Brain pericyte (primary cell): ENCODE measurements at places on chromosomes 7 and 10.

DNA sequence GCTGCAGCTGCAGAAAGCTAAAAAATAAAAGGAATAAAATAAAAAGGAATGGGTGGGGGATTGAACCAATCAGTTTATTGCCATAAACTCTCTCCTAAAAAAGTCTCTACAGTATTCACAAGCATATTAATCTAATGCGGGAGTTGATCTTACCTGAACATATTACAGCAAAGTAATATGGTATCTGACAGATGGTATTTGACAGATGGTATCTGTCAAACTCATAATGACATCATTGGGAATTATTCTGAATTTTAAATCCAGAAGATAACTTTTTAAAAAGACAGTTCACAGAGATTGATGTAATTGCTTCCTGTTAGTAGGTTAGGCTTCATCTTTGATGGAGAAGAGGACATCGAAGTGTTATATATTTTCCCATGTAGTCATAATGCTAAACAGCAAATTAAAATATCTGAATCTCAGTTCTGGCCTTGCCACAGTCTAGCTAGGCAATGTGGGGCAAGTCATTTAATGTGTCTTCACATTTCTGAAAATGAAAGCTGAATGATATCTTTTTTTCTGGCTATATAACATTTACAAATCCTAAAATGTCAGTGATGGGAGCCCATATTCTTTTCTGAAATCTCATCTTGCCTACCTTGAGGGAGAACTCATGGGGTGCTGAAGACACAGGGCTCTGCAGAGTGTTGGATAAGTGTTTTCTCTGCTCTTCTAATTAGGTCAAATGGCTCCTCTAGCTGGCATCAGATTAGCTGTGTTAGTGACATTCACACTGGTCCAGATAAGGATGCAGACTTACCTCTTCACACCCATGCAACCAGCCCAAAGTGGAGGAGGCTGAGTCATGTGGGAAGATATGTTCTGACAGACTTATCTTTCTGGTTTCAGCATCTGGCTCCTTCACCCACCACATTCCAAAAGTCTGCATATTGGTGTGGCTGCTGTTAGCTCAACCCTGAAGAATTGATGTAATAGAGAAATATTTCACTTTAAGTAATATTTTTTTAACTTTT lies 2.1 kb upstream of the LIPM start:
- no peak for DNase-seq

DNA sequence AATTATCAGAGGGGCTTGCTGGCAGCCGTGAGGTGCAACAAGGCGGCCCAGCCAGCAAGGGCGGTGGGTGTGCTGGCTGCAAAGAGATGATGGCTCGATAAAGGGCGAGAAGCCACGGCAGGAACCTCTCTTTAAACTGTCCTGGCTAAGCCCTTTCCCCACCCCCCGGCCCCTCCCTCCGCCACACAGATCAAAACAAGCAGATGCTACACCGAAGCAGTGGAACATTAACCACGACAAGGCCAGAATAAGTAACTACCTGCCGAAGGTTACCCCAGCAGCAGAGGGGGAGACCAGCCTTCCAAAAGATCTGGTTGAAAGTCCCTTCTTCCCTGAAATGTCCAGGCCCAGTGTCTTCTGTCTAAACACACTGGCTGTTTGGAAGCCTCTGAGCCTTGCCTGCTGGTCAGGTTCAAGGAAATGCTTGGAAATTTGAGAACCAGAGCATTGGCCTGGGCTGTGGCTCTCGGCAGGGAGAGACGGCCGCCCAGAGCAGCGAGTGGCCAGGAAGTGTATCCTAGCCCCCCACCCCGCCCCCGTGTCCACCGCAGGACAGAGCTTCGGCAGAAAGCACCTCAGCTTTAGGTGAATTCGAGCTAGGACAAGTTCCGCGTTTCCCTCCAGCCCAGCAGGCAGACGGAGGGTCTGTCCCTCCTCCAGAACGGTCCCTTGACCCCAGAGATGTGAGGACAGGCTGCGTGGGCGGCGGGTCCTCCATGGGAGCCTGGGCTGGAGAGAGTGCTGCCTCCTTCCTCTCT lies 2.1 kb downstream of the FAM20C start:
- DNase-seq, result no peak

GRCh38 chr10:79113827-79114226 lies 45.1 kb downstream of the ZMIZ1 start:
- DNase-seq, result no peak

GRCh38 chr10:47332946-47333345 lies 10.7 kb downstream of the GDF2 start:
- DNase-seq, result no peak

GRCh38 chr10:15789793-15790525 lies 70.2 kb upstream of the ITGA8 start:
- no peak for DNase-seq

DNA sequence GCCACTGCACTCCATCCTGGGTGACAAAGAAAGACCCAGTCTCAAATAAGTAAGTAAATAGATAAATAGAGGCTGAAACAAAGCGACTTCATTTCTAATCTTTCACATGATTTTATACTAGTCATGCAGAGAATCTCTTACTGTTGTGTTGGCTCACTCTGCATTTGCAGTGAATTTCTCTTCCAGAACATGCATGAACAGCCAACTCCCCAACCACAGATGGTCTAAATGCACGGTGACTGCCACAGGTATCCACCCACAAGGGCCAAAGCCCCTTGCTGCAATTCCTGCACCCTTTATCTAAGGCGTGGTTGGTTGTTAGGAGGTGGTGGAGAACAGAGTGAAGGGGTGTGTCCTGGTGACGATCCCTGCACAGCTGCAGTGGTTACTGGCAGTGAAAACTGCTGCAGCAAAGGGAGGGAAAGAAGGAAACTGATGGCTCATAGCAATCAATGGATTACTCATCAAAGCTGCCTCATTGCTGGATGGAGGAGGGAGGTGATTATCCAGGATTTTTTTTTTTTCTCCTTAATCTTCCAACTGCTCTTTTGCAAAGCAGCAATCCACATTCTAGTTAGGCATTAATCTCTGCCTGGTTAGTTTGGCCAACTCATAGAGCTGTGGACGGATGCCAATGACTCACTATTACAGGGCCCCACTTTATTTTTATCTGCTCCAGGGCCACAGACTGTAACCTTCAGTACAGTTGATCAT lies 50.6 kb downstream of the PRTFDC1 start:
- no peak for DNase-seq

DNA sequence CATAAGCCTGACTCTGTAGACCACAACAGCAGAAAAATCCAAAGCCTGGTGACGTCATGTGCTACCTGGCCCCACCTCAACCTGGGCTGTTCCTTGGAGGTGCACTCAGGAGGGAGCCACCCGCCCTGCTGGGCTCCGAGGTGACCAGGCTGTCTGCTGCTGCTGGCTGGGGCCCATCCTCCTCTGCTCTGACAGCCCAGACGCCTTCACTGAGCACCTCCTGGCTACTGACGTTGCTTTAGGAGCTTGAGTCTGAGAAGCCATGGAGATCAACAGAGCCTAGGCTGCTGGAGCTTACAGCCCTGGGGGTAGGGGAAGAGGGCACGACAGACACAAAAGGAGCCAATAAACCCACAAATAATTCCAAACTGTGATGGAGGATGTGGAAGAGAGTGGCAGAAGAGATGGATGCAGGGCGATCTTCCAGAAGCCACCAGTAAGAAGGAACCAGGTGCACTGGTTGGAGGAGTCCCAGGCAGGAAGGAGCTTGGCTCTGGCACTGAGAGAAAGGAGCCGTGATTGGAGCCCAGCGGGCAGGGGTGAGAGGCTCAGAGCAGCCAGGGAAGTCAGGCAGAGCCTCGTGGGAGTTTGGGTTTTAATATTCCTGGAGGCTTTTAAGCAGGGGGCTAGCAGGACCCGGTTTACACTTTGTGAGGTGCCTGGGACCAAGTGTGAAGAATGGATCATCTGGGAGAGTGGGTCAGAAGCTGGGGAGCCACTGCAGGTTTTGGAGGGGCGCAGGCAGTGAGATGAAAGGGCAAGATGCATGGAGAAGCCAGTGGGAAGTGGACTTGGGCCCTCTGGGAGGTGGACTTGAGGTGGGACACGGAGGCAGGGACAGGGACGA lies 1.7 kb upstream of the PTPRE start:
- no peak for DNase-seq

DNA sequence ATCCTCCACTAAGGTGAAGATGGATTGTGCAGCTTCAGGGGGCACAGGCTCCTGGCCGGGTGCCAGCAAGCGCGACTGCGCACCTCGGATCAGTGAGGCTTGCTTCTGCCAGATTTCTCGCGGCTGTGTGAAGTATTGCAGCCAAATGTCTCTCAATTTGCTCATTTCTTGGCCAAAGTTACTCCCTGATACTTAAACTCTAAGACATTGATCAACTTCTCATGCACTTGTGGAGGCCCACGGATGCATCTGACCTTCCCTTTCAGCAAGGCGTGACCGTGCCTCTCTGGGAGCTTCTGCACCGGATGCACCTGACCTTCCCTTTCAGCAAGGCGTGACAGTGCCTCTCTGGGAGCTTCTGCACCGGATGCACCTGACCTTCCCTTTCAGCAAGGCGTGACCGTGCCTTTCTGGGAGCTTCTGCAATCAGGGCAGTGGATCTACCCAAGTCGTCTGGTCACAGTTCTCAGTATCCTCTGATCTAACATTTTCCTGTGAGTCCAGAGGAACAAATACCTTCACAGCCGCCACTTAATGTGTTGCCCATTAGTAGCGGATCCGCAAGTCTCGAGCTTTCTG lies 248.3 kb downstream of the ADARB2 start:
- DNase-seq, result no peak

GRCh38 chr7:5699467-5700384 lies 81.7 kb downstream of the RNF216 start:
- DNase-seq, result no peak

DNA sequence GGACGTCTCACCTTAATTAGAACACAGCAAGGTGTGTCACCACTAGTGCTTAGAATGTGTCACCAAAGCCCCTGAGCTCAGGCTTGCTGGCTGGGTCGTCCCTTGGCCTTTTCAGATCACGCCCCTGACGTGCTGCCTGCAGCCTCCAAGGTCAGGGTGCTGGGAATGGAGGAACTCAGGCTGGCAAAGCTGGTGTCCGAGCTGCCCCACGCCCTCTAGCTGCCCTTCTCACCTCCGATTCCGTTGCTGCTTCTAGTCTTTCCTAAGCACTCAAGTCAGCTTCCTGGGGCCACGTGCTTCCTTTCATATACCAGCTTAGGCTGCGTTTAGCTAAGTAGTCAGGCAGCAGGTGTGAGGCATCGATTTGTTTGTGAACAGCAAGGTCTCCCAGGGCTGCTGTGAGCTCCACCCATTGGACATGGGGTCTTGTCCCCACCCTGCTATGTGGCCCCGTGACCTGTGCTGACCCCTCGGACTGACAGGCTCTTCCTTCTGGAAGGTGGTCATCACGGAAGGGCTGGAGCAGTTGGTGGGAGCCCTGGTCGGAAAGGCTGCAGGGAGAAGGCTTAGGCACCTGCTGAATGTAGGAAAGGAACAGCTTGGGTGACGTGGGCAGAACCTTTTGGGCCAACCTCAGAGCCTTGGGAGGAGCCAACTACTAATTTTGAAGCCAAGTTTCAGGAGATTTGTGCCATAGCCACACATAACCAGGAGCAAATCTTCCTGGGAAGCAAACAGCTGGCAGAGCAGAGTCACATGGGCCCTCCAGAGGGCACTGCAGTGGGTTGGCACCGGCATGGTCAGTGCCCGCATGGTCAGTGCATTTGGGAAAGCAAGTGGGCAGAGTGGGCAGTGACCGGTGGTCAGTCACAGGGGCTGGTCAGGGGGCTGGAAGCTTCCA lies 28.8 kb downstream of the VIPR2 start:
- DNase-seq, result no peak

DNA sequence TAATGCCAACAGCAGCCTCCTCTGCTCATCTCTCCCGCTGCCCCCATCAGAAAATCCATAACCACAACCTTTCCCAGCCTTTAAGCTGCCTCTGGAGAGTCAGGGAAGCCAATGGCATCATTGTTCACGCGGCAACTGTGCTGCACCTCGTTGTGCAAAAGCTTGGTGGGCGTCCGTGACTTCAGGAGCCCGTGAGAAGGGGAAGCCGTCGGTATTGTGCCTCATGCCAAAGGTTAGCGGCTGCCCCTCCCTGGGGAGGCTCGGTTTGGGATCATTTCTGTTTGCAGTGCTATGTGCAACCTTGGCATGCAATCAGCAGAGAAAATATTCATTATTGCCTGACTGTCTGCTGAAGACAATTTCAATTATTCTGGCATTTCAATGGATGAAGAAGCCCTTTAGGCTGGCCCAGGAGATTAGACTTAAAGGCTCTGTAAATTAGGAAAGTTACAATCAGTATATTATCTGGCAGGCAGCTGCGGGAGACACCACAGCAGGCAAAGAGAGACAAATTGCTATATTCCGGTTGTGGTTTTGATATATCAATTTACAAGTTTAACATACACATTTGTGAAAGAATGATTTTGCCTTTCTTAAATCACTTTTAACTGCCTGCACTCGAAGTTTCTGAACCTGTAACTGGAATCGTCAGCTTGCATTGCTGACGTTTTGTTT lies 244.5 kb downstream of the GATA3 start:
- no peak for DNase-seq

DNA sequence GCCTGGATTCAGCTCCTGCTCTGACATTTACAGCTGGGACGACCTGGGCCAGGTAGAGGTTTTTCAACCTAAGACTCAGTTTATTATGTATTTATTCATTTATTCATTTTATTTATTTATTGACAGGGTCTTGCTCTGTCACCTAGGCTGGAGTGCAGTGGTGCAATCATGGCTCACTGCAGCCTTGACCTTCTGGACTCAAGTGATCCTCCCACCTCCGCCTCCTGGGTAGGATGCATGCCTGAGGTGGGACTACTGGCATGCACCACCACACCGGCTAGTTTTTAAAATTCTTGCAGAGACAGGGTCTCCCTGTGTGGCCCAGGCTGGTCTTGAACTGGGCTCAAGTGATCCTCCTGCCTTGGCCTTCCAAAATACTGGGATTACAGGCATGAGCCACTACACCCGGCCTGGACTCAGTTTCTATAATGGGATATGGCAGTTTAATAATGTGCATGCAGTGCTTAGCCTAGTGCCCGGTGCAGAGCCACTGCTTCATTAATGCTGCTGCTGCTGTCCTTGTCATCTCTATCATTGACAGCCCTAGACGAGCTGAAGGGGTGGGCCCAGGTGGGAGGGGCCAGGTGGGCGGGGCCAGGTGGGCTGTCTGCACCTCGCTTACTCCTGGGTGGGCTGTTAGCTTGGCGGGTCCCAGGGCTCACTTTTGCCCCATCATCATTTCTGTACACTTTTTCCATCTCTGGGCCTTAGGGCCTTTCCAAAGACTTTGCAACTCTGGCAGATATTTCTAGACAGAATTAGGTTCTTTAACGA lies 92.6 kb downstream of the LHPP start:
- no peak for DNase-seq

GRCh38 chr10:84957427-84957826 lies 629.0 kb downstream of the CCSER2 start:
- DNase-seq, result no peak

DNA sequence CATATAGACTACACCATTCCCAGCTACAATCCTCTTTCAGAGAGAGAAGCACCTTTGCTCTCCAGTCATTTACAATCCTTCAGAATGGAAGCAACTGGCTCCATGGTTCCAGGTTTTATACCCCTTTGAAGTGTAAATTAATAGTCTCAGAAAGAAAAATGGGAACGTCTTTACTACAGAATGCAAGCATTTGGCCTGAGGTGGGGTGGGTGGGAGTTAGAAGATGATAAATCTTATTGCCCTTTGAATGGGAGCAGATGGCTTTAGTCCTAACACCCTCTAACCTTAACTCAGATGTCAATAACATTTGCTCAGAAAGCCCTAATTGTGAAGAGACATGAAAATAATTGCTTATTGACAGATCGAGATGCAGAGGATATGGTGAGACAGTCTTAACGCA lies 84.2 kb upstream of the KCNMA1 start:
- DNase-seq, result no peak
